ENCODE measurements at places on chromosomes 11 and 22. TPM values are rescaled to one million over a fixed set of nuclear protein-coding genes. Genes with fewer than 3 reads are reported as not detected.

Gene PRG2
- polyA plus RNA-seq = not detected

- no peak for DNase-seq
These were observed at the start of gene KCNA4 for GRCh38 chr11:30016588-30017363. TSS of gene KCNA4 (minus strand) at chr11:30017030. CDS start at chr11:30012678, 4,352 bp downstream.

DNA sequence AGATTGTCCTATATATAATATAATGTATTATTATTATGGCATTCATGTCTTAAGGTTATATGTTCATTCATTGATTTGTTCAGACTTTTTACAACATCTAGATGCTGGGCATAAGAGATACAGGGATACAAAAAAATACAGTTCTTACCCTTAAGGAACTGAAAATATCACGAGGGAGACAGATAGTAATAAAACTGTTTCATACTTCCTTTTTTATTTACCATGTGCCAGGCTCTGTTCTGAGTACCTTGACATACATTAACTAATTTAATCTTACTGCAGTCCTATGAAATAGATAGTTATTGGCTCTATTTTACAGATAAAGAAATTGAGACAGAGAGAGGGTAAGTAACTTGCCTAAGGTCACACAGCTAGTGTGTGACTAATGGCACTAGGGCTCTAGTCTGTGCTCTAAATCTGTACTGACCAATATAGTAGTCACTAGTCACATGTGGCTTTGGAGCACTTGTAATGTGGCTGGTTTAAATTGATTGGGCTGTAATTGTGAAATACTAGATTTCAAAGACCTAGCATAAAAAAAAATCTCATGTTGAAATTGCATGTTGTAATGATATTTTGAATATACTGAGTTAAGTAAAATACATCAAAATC is 21.3 kb downstream of the TRIM44 start:
- no peak for DNase-seq

- peak; percentile 1 for DNase-seq
These were observed 84.1 kb downstream of the NXPE2 start for GRCh38 chr11:114762408-114762807.

DNA sequence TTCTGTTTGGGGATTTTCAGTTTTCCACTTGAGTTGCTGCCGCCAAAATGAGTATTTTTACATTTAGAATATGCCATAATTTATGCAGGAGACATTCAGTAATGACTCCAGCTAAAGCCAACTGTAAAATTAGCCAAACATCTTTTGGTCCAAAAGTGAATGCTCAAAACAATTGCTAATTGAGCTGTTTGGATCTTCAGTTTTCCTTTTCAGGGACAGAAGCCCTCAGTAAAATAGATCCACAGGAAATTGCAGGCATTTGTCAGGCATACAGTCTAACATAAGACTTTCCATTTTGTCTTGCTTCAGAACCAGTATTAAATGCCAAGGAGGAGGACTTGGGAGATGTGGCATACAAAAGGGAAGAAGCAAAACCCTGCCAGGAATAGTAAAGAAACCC is 524.8 kb upstream of the API5 start:
- DNase-seq = no peak

Gene SPDYC
- not detected for polyA plus RNA-seq

GRCh38 chr11:45983471-45983845 is 61.0 kb downstream of the LARGE2 start:
- DNase-seq = no peak

Gene SMC1B
- not detected for polyA plus RNA-seq

GRCh38 chr22:31250740-31251600 is 38.9 kb downstream of the LIMK2 start:
- DNase-seq = no peak
